Central memory CD8-positive, alpha-beta T cell (primary cell): ENCODE measurements at places on chromosomes 7 and 10.
A peak's percentile ranks its signal among the peaks of the same experiment; 100 is the strongest.

GRCh38 chr7:106347229-106347833, 62.5 kb upstream of the NAMPT start:
- no peak for DNase-seq
- peaks cover 26% of the 10 kb centered on the region for H3K4me1 ChIP-seq
- peaks cover 31% of the 10 kb centered on the region for H3K27me3 ChIP-seq
- peak overlapping the region; percentile 33 for H3K4me3 ChIP-seq

- no peak overlapping the region for H3K27ac ChIP-seq
- no peak for DNase-seq
- H3K4me1 ChIP-seq: no peaks in the 10 kb centered on the region
- peaks cover 2% of the 10 kb centered on the region for H3K36me3 ChIP-seq
Observed at GRCh38 chr7:128271471-128271941, 30.4 kb downstream of the LEP start.

DNA sequence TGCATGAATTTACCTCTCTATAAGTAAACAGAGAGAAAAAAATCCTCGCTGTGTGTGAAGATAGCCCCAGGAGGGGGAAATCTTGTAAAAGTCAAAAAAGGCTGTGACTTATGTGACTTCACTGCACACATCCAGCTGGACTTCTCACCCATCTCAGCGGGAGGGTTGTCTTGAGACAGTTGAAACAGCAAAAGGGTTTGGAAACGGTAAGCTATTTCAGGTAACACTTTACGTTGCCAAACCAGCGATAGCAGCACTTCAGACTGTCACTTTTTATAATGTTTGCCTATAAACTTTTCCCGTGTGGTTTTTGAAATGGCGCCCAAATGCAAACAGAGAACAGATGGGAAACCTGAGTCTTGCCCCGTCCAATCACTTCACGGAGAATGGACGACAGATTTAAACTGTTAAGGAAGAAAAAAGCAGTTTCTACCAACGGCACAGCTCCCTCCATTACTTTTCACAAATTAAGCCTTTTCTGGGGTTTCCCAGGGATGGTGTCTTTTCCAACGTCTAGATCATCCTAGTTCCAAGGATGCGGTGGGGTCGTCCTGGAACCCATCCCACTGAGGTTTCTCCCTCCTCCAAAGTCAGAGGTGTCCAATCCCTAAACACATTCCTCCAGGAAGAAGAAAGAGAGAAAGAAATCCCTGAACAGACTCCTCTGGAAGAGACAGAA, 25.2 kb downstream of the FGFR2 start:
- H3K27ac ChIP-seq: no peak overlapping the region
- H3K4me3 ChIP-seq: no peak overlapping the region
- H3K27me3 ChIP-seq: no peaks in the 10 kb centered on the region
- H3K36me3 ChIP-seq: peaks cover 3% of the 10 kb centered on the region

DNA sequence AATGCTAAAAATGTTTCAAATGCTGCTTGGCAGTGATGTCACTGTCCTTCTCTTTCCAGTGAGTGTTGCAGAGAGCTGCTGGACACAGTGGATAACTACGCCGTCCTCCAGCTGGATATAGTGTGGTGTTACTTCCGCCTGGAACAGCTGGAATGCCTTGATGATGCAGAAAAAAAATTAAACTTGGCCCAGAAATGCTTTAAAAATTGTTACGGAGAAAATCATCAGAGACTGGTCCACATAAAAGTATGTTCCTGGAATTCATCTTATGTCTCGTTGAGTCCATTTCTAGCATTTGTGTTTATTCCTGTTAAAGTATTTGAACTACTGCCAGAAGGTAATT, 25.2 kb downstream of the NUB1 start:
- peaks cover 38% of the 10 kb centered on the region for H3K36me3 ChIP-seq
- no peaks in the 10 kb centered on the region for H3K27me3 ChIP-seq
- no peak for DNase-seq
- no peak overlapping the region for H3K4me3 ChIP-seq
- H3K4me1 ChIP-seq: peaks cover 5% of the 10 kb centered on the region

GRCh38 chr10:77493239-77493806, 144.3 kb downstream of the KCNMA1 start:
- no peak overlapping the region for H3K27ac ChIP-seq
- DNase-seq: no peak
- peaks cover 27% of the 10 kb centered on the region for H3K27me3 ChIP-seq
- H3K36me3 ChIP-seq: no peaks in the 10 kb centered on the region
- H3K4me1 ChIP-seq: no peaks in the 10 kb centered on the region

DNA sequence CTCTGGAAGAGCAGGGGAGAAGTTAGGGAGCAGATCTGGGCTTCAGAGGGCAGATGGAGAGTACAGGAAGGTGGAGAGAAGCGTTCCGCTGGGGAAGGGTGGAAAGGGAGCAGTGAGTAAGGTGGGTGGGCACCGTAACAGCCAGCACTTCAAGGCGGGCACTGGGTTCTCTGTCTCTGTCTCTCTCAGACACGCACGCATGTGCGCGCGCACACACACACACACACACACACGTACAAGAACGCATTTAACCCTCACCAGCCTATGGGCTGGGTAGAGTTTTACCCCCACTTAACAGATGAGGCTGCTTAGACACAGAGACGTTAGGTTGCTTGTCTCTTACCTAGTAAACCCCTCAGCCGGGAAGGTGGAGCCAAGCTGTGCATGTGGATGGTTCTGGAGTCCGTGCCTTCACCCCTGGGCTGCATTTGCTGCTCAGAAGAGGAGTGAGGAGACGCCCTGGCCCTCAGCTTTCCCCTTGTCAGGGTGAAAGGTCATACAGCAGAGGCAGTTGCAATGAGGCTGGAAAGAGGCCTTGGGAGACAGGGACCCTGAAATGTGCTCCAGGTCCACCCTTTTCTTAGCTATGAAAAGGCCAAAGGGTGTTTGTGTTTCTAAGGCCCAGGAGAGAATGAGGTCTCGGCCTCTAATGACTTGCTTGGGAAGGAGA, 16.0 kb downstream of the ADCYAP1R1 start:
- no peak overlapping the region for H3K4me3 ChIP-seq
- peaks cover 10% of the 10 kb centered on the region for H3K27me3 ChIP-seq
- no peak for DNase-seq
- no peaks in the 10 kb centered on the region for H3K4me1 ChIP-seq
- H3K27ac ChIP-seq: no peak overlapping the region
